ENCODE measurements at places on chromosomes 4 and X.

- no peak for DNase-seq
These were observed 604.1 kb downstream of the GRXCR1 start for GRCh38 chr4:43496602-43497001.

GRCh38 chr4:38365748-38366310, 298.2 kb upstream of the KLF3 start:
- no peak for DNase-seq

DNA sequence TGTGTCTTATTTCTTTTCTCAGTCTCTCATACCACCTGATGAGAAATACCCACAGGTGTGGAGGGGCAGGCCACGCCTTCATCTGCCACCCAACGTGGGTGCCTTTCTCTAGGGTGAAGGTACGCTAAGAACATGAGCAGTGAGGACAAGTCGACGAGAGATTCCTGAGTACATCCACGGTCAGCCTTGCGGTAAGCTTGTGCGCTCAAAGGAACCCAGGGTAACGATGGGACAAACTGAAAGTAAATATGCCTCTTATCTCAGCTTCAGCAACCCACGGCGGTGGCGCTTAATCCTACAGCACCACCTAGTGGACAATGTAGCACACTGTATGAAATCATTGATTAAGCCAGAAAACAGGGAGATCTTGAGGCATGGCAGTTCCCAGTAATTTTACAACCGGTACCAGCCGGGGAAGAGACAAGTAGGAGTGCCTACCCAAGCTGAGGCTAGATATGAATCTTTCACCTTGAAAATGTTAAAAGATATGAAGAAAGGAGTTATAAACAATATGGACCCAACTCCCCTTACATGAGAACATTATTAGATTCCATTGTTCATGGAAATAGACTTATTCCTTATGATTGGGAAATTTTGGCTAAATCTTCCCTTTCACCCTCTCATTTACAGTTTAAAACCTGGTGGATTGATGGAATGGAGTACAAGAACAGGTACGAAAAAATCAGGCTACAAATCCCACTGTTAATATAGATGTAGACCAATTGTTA, 63.0 kb downstream of the ZNF732 start:
- peak; percentile 1 for DNase-seq

GRCh38 chrX:150063674-150064073, 125.4 kb upstream of the EOLA2 start:
- DNase-seq: no peak

GRCh38 chr4:104592183-104592582, 97.5 kb upstream of the CXXC4 start:
- no peak for DNase-seq
